T-helper 9 cell (primary cell): ENCODE measurements at places on chromosomes 5 and 9.

DNA sequence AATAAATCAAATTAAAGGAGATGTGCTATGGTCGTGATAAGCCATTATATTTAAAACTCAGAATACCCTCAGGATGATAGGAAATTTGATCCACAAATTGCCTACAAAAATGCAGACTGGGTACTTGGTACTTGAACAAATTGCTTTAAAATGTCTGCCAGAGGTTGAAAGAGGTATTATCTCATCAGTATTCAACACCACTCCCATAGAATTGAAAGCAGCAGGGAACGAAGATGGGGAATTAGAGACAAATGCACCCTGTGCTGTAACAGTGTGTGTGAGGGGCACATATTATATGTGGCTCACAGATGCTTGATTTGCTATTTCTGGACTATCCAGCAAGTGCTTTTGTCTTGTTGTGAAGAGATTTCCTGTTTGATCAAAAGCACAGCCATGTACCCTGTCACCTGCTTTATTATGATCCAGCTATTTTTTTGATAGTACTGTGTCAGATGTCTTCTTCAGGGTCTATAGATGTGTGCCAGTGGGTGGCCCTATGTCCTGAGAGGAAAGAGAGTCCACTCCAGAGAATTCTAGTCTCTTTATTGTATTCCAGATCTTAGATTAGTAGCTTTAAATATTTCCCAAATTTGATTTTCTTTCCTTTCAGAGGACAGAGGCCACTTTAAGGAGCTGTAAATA is 120.1 kb downstream of the XRCC4 start:
- no peak for DNase-seq

- no peak for DNase-seq
Measured at GRCh38 chr9:83933790-83934189, 12.6 kb upstream of the KIF27 start.

GRCh38 chr9:32487981-32488380 is 38.0 kb downstream of the RIGI start:
- no peak for DNase-seq

GRCh38 chr9:37549527-37549926 is 26.7 kb downstream of the FBXO10 start:
- DNase-seq, result no peak

DNA sequence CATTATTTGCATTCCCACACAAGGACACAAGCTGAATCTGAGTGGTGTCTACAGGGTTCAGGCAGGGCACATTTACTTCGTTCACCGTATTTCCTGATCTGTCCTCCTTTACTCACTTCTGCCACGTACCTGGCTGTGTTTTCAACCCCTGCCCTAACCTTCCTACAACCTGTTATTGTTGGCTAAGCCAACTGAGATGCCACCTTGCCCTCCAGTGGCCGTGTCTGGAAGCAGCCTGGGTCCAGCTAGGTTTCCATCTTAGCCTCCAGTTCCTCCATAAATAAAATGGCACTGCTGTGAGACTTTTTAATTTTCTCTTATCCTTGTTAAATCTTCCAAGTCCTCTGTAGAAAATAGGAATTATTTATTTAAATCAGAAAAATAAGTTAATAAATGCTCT is 64.8 kb downstream of the ATP10B start:
- no peak for DNase-seq

GRCh38 chr9:93686880-93687236 is 110.5 kb downstream of the PHF2 start:
- DNase-seq, result no peak
